ENCODE measurements at places on chromosomes 16 and 17.
A peak's percentile ranks its signal among the peaks of the same experiment; 100 is the strongest.

- no peak for DNase-seq
Observed at GRCh38 chr16:2343211-2343610, 2.7 kb upstream of the ABCA3 start.

DNA sequence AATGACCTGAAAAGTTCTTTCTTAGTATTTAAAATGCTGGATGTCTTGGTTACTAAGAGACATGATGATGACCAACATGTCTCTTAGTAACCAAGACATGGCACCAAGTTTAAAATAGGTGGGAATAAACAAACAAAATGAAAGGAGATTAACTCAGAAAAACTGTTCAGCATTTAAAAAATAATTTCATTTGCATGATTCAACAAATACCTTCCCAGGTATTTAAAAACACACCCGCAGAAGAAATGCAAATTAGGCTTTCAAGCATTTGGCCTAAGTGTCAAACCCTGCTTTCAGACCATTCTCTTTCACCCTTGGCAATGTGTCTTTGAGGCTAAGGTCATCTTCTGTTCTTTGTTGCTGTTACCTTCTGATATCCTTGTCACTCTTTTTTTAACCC lies 91.4 kb upstream of the CORO6 start:
- DNase-seq = no peak

DNA sequence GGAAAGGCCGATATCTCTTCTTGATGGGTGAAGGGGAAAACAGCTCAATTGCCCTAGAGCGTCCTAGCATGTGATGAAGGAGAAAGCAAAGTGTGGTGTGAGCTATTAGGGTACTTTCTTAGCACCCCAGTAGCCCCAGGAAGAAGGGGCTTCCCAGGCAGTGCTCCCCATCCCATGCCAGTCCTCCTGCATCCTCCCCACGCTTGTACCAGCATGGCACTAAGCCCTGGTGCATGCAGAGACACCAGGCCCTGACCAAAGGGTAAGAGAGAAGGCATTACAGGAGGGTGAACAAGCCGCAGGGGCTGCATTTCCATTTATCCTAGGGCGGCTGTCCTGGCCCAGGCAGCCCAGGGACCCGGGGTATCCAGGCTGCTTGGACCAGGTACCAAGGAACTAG lies 3.1 kb downstream of the CYB561 start:
- no peak for DNase-seq

DNA sequence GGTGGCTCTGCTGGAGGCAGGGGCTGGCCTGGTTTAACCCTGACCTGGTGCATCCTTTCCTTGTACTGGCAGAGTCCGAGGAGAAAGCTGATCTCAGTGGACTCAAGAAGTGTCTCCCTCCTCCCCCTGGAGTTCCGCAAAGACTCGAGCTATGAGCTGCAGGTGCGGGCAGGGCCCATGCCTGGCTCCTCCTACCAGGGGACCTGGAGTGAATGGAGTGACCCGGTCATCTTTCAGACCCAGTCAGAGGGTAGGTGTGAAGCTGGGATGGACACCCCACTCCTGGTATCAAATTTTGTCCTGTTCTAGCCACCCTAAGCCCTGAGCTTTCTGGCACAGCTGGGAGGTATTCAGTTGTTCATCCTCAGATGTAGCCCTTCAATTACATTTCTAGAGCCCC lies 42.5 kb downstream of the IL21R start:
- DNase-seq = no peak

DNA sequence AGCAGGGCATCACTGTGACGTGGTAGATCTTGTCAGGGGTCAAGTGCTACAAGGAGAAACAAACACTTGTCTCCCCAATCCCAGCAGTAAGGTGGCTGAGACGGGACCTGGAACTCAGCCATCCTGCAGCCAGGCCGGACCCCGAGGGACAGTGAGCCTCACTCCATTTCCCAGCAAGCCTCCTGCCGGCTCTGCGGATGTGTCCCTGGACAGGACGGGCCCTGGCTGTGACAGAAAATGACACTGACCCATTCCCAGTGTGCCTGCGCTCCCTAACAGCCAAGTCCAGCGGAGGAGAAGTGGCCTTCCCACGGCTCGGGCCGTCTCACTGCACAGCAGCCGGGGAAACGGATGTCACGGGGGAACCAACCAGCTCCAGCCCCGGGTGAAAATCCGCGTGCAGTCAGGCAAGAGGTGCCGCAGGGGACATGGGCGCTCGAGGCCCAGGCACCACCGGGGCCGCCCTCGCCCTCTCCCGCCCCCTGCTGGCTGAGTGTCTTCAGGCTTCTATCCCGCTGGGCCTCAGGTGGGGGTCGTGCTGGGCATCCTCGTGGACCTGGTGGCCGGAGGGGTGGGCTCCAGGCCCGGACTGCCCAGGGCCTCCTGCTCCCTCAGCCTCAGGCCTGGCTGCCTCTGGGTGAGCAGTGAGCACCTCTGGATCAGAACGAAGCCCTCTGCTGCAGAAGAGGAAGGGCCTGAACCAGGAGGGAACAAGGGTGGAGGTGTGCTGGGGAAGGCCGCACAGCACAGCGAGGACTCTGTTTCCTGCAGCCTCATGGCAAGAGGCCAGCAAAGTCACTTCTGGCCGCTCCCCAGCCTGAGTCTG lies 6.7 kb downstream of the HAGHL start:
- DNase-seq = peak; percentile 12

DNA sequence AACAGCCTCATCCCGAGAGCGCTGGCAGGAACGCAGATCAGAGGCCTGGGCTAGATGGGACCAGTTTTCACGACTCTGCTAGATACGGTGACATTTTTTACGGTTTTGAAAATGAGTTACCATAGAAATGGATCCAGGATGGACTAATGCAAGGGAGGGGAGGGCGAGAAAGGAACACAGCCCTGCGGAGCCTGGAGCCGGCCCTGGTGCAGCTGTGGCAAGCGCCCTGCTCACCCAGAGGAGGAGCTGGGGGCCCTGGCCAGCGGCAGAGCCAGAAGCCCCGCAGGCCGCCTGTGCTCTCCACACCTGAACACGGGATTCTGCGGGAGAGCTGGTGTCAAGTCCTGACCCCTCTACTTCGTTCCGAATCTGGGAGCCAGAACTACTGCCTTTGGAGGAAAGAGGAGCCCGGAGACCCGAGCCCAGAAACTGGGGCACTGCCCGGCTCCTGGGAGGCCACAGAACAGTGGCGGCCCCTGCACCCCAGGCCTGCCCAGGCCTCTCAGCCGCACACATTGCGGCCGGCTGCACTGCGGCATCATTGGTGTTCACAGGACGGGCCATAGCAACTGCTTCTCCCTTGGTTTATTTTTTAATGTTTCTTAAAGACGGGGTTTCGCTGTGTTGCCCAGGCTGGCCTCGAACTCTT lies 88.6 kb upstream of the CHMP6 start:
- DNase-seq = no peak

GRCh38 chr16:53457670-53458069 lies 23.4 kb downstream of the RBL2 start:
- peak; percentile 90 for DNase-seq

- DNase-seq = no peak
Observed at GRCh38 chr17:77222356-77222755, 81.6 kb downstream of the SEC14L1 start.

- no peak for DNase-seq
Observed at GRCh38 chr17:32517982-32518381, 31.2 kb downstream of the CDK5R1 start.

DNA sequence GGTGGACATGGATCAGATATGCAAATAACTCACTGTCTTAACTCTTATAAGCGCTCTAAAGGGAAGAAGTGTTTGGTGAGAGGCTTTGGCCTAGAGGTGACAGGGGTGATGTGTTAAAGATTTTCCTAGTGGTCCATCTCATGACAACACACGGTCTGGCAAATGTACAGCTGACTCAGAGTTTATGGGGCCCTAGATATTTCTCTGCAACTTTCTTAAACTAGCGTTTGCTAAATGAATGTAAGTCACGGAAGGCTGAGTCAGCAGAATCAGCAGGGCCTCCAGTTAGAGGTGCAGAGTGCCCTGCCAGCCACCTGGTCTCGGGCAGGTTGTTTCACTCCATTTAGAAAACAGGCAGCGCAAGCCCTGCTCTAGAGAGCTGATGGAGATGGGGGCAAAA lies 40.1 kb downstream of the CLEC16A start:
- DNase-seq = no peak

DNA sequence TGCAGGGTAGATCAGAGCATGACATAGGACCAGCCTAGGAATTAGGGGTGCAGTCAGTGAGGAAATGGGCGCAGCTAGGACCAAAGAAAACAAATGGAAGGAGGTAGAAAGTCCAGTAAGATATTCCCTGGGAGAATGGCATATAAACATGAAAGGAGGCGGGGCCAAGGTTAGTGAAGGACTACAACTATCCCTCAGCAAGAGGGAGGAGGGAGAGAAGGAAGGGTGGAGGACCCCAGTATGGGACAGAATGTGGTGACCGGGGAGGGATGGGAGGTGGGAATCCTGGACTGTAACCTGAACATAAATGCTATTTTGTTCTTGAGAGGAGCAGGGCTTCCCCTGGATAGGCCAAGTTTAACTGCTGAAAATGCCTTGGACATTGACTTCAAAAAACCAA lies 22.8 kb downstream of the ITGB3 start:
- no peak for DNase-seq

GRCh38 chr16:48831076-48831722 lies 221.2 kb upstream of the N4BP1 start:
- no peak for DNase-seq

DNA sequence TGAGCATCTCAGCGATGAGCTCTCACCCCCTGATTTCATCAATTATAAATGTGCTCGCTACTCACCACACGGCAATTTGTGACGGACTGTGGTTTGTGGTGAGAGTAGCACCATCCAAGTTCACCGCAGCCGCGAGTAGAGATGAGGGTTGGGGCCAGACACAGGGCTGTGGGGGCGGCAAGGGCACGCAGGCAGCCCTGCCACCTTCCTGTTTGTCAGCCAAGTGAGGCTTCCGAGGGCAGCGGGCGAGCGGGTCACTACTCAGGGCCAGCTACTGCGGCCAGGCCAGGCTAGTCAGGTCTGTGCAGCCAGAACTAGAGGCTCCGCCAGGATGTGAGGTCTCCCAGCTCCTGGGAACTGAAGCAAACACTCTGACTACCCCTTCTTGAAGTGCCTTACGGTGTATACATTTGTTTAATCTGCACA lies 39.6 kb upstream of the MEOX1 start:
- peak; percentile 70 for DNase-seq

GRCh38 chr17:44187131-44187899 lies 543 bp downstream of the TMUB2 start:
- DNase-seq = peak; percentile 29

- DNase-seq = no peak
Observed at GRCh38 chr17:69538795-69539194, 124.3 kb downstream of the MAP2K6 start.

DNA sequence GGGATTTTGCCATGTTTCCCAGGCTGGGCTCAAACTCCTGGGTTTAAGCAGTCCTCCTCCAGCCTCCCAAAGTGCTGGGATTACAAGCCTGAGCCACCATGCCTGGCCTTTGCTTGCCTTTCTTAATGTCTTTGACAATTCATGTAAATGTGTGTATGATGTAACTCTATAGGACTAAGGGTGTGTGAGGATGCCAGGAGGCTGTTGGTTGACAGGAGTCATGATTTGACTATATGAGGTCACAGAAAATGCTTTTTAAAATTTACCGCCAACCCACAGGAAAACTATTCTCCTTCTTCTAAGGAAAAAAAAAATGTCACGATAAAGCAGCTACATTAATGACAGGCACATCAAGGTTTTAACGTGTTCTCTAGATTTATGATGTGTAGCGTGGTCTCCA lies 118.8 kb downstream of the WWOX start:
- DNase-seq = no peak

GRCh38 chr17:8776248-8776647 lies 17.9 kb upstream of the SPDYE4 start:
- DNase-seq = no peak

- DNase-seq = peak; percentile 20
Observed at GRCh38 chr16:19810817-19811731, 73.6 kb downstream of the GPRC5B start.

GRCh38 chr16:54489225-54490111 lies 202.9 kb upstream of the IRX3 start:
- DNase-seq = no peak

DNA sequence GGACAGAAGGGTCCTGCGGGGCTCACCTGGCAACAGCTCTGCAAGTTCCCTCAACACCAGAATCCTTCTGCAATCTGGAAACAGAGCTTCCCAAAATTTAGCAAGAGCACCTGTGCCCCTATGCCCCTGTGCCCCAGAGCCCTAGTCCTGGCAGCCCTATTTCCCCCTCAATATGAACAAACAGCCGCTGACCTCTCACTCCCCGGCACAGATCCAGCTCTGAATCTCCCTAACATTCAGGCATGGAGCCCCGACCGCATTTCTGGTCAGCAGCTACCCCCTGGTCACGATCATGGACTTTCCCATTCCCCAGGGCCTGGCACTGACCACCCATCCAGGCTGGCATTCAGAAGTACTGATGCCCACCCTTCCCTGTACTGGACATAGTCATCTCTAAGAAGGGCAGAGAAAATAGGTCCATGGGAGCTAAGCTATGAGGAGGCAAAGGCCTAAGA lies 110.8 kb upstream of the SMURF2 start:
- DNase-seq = no peak

GRCh38 chr17:58680038-58680369 lies 11.8 kb downstream of the TEX14 start:
- DNase-seq = no peak

- no peak for DNase-seq
Observed at GRCh38 chr17:29180788-29181160, 576 bp upstream of the MYO18A start.

GRCh38 chr17:77572065-77572601 lies 386.4 kb upstream of the TNRC6C start:
- no peak for DNase-seq

DNA sequence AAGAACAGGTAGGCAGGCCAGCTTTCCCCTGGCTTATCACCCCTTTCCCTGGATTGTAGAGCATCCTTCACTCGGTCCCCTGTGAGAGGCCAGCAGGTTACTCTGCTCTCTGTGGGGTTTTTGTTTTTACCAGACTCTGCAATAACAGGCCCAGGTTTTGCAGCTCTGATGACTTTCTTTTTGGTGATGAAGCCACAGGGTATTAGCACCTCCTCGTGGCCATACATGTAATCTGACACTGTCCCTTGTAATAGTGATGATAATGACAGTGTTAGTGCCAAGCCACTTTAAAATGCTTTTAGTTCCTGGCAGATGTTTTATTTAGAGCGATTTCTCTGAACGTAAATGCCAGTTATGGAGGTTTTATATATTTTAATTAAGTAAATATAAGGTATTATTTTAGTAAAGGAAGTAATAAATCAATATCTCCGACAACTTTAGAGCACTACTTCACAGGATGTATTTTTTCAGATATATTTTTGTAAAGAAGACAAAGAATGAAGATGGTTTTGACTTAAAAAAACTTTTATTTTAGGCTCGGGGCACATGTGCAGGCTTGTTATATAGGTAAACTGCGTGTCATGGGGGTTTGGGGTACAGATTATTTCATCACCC lies 38.0 kb upstream of the CPHXL start:
- DNase-seq = peak; percentile 80

GRCh38 chr17:56694825-56695224 lies 101.3 kb downstream of the NOG start:
- DNase-seq = no peak
